CD14-positive monocyte (primary cell): ENCODE measurements at places on chromosomes 11 and 22.

GRCh38 chr22:35540595-35541253 lies at the start of gene RASD2:
Gene RASD2, plus strand, starts transcription at chr22:35540831. Its CDS starts 5,979 bp downstream, at chr22:35546810.
- DNase-seq, result peak; percentile 4

DNA sequence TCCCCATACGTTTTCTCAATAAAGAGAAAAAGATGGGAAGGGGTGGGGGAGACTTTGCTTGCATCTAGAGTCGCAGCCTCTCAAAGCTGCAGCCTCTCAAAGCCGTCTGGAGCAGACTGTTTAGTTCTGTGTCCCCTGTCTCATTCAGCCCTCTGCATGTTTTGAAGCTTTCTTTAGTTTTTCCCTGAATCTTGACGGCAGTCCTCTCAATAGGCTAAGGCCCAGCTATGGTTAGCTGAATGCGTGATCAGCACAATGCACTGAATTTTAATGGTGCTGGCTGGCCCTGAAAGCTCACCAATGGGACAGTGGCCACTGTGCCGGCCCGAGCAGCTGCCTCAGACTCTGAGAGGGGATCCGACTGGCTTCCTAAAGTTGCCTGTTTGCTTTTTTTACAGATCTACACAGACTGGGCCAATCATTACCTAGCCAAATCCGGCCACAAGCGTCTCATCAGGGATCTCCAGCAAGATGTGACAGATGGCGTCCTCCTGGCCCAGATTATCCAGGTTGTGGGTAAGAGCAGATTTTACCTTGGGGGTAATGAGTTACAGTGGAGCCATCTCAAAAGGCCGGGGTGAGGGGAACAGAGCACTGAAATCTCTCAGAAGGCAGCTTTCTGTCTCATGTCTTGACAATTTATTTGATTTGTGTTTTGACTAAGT lies 119.6 kb downstream of the NAV2 start:
- DNase-seq, result no peak

DNA sequence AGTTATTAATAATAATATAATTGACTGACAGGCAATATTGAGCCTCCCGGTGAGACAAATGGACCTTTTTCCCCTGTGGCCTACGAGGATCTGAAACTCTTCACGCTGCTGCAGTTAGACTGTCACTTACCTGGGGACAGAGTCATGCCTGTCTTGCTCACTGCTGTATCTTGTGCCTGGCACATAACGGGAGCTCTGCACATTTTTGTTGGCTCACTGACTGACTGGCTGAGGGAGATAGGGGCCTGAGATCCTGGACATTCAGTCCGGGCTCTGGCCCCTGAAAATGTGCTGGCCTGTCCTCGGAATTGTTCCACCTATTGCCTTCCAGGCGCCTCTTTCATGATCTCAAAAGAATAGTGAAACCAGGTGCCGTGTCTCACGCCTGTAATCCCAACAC lies 743 bp upstream of the CD3D start:
- DNase-seq, result no peak

DNA sequence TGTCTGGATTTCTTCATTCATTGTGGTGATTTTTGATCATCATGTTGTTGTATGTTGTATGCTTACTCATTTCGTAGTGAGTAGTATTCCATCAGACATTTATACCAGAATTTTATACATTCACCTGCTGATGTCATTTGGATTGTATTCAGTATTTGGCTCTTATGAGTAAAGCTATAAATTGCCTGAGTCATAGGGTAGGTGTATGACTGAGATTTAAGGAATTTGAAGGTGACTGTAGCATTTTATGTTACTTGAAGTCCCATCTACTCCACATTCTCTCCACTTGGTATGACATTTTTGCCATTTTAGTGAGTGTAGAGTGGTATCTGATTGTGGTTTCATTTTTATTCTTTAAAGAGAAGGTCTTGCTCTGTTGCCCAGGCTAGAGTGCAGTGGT lies 548.2 kb downstream of the TBC1D22A start:
- no peak for DNase-seq

DNA sequence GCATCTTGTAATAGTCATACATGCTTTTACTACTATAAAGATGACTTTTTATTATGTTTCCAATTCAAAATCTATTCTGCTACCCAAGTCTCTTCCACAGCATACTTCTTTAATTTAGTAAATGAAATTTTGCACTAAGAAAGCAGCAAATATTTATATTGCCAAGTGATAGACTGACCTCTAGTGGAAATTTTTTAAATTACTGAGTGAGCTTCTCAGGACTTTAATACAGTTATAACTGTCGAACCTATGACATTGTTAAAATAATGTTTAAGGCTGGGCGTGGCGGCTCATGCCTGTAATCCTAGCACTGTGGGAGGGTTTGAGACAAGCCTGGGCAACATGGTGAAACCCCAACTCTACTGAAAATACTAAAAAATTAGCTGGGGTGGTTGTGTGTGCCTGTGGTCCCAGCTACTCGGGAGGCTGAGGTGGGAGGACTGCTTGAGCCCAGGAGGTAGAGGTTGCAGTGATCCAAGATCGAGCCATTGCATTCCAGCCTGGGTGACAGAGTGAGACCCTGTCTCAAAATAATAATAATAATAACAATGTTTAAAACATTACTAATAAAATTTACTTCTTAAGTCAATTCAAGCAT lies 27.3 kb downstream of the STK33 start:
- peak; percentile 25 for DNase-seq
